Omental fat pad (tissue), 4 donors: ENCODE measurements at places on chromosomes 6 and 20. TPM values are rescaled to one million over a fixed set of nuclear protein-coding genes. Genes with fewer than 3 reads are reported as not detected.

- DNase-seq = no peak
These were observed 10.7 kb upstream of the UQCC2 start for GRCh38 chr6:33722103-33722623.

- no peak for DNase-seq
These were observed 103.4 kb downstream of the SYCP2 start for GRCh38 chr20:59829786-59830664.

DNA sequence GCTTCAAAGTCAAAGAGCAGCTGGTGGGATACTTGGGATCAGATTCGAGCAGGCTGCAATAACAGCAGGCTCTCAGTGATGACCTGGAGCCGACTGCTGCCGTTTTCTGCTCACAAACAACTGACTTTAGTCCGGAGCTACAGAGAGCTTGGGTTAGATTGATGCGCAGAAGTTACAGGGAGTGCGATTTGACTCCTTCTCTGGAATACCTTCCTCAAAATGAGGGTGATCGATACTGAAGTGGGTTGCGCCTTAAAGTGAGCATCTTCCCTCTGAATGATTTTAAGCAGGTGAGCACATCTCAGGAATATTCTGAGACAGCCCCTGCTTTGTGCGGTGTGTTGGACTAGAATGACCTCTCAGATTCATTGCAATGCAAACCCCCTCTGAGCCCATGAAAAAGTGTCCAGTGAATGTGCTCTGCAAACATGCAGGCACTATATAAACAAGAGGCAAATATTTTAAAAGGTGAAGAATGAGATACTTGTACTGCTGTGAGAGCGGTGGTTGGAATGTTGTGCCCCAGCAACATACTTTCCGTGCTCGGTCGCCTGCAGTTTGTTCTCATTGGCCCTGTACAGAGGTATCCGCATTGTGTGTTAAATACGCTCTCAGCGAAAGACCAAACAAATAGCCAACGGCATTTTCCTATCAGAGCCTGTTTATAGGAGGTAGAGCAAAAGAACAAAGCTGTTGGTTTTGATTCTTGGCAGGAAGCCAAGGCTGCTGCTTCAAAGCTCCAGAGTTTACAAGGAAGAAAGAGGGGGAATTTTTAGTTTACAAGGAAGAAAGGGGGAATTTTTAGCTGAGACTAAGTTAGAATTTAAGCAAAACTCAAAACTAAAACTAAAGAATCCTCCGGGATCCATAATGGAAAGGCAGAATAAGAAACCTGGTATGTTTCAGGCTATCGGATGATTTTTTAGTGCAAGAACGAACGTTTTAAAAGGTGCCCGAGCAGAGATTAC lies 67.7 kb downstream of the PHACTR2 start:
- DNase-seq = no peak

The FAM83C gene
- total RNA-seq = not detected

The TRIM10 gene
- total RNA-seq = not detected

DNA sequence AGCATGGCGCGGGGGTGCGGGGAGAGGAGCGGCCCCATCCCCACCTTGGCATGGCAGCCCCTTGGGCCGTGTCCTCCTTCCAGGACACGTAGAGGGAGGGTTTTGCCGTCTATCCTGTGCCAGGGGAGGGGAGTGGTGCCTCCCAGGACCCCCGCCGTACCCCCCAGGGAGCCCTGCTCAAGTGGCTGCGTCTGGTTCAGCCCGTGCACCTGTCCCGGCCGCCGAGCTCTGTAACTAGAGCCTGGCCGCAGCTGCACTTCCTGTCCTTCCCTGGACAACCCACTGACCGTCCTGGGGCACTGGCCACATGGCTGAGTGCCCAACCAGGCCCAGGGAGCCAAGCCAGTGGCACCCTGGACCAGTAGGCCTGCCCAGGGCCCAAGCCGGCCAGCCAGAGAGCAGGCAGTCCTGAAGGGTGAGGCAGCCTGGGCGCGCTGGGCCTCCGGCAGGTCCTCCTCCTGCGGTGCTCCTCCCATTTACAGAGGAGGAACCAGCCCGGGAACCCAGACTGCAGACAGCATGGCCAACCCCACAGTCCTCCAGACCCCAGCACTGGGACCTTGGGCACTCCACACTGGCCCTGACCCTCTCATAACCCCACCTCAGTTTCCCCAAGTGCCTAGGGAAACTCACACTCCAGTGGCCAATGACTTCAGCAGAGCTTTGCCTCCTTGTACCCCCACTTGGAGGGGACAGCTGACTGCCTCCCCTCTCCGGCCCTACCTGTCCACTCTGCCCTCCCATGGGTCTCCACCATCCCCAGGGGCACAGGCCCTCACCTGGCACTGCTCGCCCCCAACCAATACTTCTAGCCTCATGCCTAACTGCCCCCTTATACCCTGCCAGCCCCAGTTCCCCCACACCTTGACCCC lies 8.7 kb downstream of the LAMA5 start:
- no peak for DNase-seq

The DNAH8 gene
- total RNA-seq = not detected

GRCh38 chr6:76885861-76886301 lies 577.4 kb downstream of the HTR1B start:
- no peak for DNase-seq

DNA sequence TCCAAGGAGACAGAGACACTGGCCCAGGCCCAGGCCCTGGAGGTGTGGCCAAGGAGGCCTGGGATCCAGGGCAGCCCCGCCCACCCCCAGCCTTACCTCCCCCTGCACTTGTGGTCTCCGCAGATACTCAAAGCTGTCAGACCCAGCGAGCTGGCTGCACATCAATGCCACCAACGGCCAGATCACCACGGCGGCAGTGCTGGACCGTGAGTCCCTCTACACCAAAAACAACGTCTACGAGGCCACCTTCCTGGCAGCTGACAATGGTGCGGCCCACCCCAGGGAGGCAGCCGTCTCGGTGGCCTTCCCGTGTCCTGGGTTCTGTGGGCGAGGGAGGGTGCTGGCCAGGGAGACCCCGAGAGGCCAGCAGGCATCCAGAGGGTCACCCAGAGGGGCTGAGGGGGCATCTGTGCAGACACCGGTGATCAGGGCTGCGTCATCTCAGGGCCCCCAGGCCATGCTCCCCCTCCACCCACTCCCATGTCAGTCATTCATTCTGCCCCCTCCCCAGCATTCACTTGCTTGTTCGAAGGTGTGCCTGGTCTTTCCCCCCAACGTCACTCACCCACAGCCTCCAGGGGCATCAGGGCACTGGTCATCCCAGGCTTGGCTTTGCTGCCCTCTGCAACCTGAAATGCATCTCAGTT lies 141.3 kb downstream of the TAF4 start:
- DNase-seq = no peak

The SYCP2L gene
- total RNA-seq = 3.3 TPM

DNA sequence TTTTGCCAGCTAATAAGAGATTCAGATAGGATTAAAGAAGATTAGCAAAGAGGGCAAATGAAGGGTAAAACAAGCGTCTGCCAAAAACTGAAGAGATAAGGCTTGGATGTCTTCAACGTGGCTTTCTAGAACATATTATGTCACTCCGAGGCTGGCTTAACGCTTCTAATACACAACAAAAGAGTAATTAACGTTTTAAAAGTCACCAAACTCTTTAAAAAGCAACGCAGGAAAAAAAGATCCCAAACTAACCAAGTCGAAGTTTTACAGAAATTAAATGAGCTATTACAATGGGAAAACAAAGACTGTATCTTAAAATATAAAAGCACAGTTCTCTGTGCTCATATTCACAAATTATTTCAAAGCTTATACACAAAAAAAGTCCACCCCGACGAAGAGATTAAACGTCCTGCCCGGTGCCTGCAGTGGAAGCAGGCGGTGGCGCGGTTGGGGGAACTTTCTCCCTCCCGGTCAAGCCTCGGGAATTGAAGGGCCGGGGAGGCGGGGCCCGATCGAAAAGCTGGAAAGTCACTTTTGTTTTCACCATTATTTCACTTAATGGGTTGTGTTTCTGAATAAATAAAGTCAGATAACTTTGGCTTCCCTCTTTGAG lies 1.2 kb downstream of the MAK start:
- no peak for DNase-seq

- no peak for DNase-seq
These were observed 19.0 kb upstream of the SLC16A10 start for GRCh38 chr6:111068109-111068865.

- no peak for DNase-seq
These were observed 56.1 kb downstream of the NCOA3 start for GRCh38 chr20:47557791-47558190.

DNA sequence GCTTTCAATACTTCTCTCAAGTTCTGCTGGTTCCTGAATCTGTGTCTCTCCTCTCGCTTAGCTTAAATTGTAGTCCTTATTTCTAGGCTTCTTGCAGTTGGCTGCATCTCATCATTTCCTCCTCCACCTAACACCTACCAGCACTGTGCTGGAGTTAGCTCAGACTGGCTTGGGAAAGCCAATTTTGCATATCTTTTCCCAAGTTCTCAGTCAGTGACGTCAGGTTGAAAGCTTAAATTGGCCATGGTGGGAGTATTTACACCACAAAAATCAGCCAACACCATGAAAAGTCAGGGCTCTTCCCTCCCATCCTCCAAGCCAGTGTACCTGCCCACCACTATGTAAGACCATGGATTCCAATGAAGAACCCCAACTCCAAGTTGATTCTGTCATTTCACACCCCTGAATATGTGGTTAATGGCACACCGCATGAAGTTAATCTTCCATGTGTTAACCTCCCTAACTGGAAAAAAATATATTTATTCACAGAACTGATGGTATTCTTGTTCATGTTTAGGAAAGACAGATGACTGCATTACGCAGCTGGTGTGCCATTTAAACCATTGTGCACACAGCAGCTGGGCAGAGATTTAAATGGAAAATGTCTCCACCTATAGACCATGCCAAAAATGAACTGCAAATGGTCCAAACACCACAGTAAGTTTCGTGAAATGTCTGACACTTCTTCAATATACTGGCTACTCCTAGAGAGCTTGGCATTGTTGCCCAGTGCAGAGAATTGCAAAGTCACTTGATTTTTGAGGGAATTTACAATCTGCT lies 274.1 kb upstream of the MAP3K7 start:
- DNase-seq = no peak

The TMEM244 gene
- not detected for total RNA-seq

DNA sequence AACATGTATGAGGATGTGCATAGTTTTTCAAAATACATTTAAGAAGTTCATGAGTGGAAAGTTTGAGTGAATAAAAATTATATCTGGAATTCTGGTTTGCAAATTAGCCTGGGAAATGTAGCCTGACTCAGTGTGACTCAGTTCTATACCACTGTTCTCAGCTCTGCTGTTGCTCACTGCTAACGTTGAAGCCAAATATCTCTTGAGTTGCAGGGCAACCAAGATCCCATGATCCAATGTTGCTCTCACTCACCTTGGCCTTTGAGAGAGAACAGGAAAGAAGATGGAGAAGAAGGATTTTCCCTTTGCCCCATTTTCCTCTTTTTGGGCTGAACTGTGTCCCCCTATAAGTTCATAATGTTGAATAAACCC lies 28.9 kb downstream of the PSMB9 start:
- DNase-seq = no peak

DNA sequence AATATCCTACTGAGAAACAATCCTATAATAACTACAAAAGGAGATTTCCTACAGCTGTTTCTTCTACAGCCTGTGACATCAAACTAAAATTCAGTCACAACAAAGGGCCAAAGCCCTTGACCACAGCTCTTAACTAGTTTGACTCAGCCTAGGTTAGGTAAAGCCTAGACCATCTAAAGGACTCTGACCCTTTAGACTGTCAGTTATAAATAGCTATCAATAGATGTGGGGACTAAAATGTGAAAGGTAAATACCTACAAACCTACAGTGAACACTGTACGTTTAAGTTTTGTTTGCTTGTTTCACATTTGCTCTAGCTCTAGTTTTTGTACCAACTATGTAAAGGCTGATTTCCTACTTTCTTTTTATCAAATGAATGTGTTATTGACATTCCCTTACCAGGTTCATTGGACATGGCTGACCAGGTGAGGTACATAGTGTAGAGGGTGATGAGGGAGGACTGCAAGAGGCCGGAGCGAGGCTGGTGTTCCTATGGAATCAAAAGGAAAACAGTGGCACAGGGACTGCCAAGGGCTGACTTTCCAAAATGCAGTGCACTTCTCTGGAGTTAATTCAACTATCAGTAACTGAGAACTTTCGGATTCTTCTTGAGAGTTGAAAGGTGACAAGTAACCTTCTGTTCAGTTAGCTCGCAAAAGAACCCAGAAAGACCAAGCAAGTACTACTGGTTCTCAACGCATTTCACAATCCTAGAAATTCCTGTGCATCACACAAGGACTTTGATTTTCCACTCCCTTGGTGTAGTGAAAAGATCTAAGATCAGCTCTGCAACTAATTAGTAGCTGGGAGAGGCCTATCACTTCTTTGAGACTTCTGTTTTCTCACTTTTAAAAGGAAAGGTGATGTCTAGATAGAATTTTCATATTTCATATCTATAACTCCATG lies 17.2 kb downstream of the SERINC3 start:
- DNase-seq = no peak

The TREM1 gene
- 20.2 TPM for total RNA-seq

DNA sequence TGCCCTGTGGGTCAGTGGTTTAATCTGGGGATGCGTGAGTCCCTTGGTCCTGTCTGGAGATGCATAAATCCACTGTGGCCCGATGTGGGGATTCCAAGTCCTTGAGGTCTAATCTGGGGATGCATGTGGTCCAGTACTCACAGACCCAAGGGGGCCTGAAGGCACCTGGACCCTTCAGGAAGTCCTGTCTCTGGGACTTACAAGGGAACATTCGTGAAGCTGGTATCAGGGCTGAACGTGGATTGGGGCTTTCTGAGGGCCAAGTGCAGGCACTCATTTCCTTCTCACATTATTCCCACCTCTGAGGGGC lies 25.2 kb upstream of the GTSF1L start:
- DNase-seq = no peak

DNA sequence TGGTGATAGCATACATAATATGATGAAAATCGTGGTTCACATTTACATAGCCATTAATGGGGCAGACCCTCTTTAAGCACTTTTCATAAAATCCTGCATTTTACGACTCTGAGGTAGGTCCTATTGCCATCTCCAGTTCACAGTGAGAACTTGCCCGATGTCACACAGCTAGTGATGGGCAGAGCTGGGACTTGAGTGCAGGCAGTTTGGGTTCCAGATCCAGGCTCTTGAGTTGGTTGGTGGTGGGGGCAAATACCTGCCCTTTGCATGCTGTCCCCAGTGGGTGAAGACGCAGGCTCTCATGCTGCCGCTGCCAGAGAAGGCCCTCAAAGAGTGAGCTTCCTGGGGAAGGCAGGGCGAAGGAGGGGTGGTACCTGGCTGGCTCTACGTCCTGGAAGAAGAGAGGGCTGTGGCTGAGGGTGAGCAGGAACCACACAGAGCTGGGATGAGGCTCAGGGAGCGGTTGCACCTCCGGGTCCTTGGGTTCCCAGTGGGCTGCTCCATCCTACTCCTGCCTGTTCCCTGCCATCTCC lies 6.1 kb upstream of the BAK1 start:
- no peak for DNase-seq

GRCh38 chr20:19045371-19045770 lies 167.1 kb upstream of the SLC24A3 start:
- no peak for DNase-seq
